ENCODE measurements at places on chromosomes 12 and 14.
A peak's percentile ranks its signal among the peaks of the same experiment; 100 is the strongest.

DNA sequence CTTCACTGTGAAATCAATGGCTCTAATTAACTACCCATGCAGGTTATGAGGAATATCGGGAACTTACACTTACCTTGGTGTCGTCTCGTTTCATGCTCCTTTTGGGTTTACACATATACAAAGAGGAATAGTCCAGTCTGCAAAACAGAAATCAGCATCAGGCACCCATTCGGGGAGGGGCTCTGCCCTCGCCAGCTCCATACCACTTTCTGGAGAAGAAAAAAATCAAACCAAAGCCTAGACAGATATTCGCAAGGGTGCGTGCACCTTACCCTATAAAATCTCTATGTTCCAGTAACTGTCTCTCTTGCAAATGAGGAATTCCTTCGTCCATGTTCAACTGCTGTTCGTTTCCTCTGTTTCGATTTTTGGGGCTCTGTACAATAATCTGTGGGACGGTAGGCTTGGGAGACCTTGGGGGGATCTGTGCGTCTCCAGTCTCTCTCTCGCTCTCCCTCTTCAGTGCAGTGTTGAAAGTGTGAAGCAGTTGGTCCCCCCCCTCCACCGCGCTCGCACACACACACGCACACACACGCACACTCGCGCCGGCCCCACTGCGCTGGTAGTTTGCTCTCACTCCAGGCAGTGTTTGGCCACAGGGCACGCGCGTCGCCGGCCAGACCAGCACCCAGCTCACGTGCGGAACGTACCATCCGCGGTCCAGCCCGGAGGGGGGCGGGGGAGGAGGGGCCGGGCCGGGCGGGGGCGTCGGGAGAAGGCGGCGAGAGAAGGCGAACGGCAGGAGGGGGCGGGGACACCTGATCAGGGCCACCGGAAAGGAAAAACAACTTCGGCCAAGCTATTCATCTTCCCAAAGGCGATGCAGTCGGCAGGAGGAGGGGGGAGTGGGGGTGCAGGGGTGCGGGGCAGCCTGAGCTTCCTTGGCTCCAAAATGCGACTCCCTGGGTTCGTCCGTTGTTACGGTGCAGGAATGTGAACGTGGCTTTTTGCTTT lies at the start of gene BHLHE41:
Gene BHLHE41, minus strand, starts transcription at position 592 of the 954 bp plus-strand sequence. Its CDS starts 258 bp downstream, at position 334.
- DNase-seq: no peak

GRCh38 chr14:89407856-89408255 lies 9.2 kb downstream of the FOXN3 start:
- DNase-seq: no peak

- DNase-seq: no peak
These were observed 46.3 kb upstream of the STON2 start for GRCh38 chr14:81446279-81447007.

GRCh38 chr14:83473416-83474235 lies 1940.0 kb upstream of the SEL1L start:
- DNase-seq: no peak

GRCh38 chr12:104466709-104467345 lies 10.1 kb downstream of the CHST11 start:
- no peak for DNase-seq

DNA sequence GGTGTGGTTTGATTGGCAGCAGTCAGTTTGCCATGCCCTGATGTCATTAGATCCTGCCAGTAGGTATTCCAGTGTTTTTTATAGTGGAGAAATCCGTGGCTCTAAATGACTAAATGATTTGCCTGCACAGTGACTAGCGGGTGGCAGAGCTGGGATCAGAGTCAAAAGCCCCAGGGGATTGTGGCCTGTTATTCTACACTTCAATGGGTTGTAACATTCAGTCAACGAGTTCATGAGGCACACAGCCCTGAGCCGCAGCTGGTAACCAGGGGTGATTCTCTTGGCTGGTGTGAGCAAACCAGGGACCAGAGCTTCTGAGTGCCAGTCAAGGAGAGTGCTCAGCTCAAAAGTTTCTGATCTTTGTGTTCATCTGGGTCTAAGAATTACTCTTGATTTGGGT lies 1.8 kb downstream of the MYH6 start:
- DNase-seq: peak; percentile 20

DNA sequence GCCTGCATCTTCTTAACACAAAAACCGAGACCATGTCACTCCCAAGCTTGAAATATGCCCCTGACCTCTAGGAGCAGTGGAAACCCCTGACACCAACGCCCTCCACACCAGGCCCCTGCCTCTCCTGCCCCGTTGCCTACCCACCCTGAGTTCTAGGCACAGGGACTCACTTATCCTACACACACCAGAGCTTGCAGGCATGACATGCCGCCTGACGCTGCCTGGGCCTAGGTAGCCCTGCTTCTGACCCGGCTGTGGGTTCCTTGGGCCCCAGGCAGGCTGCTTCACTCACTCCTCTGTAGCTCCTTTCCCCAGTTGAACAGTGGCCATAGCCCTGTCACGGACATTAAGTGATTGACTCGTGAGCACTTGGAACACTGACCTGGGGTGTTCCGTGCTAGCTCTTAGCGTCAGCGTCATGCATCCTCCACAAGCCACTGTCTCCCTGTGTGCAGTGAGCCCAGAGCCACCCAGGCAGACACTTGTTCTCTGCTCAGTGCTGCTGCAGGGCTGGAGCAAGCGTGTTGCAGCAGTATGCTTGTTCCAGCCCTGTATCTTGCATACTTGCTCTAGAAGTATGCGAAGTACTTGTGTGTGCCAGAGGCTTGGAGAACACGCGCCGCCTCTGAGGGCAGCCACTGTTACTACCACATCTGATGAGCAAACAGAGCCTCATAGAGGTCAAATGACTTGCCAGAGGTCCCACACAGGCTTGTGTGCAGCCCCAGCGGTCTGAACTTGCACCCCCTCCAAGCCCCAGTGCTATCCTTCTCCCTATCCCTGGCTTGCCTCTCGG lies 15.6 kb downstream of the OTUB2 start:
- no peak for DNase-seq

DNA sequence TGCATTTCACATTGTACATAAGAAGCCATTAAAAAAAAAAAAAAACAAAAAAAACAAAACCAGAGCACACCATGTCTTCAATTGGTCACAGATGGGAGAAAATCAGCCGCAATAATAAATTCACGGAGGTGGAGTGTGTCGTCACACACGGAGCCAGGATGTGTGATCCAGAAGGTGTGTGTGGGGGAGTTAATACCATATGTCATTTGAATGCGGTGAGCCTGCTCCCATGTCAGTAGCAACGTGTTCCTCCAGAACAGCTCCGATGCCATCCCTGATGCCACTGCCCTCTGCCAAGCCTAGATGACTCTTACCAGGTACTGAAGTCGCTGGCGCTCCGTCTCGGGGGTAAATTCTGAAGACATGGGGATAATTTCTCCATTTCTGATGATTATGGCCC lies 197.8 kb downstream of the PPM1H start:
- DNase-seq: no peak

- no peak for DNase-seq
These were observed 873.5 kb upstream of the LRFN5 start for GRCh38 chr14:40733206-40733605.

GRCh38 chr14:55614304-55614703 lies 34.3 kb downstream of the KTN1 start:
- no peak for DNase-seq

- no peak for DNase-seq
These were observed 77.3 kb downstream of the HELB start for GRCh38 chr12:66379616-66380015.

DNA sequence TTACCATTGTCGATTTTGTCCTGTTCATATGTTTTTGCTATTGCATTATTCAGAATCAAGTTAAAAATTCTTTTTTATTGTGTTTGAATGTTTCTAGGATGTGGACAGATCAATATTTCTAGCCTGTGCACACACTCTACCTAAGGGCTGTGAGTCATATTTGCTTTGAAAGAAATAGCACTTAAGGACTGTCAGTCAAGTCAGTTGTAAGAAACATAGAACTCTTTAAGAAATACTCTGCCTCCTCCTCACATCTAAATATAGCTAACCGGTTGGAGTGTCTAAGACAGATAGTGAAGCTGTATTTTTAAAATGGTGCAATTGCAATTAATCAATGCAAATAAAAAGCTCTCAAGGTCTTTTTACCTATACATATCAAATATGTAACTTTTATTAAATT lies 17.9 kb upstream of the MGST1 start:
- no peak for DNase-seq

DNA sequence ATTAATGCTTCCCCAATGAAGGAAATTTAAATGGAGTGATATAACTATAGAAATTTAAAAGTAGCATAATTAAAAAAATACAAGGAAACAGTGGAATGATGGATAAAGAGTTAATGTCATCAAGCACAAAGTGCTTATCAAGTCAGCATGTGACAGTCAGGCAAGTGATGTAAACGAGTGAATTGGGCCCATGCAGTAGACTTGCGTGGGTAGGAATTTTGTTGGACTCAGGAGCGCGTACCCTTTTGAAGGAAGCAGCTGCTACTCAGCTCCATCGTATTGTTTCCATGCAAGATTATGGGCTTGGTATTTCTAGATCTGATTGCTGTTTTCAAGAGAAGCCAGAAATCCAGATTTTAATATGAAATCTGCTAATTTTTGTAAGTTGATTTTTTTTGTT lies 4.4 kb upstream of the DYRK4 start:
- no peak for DNase-seq

DNA sequence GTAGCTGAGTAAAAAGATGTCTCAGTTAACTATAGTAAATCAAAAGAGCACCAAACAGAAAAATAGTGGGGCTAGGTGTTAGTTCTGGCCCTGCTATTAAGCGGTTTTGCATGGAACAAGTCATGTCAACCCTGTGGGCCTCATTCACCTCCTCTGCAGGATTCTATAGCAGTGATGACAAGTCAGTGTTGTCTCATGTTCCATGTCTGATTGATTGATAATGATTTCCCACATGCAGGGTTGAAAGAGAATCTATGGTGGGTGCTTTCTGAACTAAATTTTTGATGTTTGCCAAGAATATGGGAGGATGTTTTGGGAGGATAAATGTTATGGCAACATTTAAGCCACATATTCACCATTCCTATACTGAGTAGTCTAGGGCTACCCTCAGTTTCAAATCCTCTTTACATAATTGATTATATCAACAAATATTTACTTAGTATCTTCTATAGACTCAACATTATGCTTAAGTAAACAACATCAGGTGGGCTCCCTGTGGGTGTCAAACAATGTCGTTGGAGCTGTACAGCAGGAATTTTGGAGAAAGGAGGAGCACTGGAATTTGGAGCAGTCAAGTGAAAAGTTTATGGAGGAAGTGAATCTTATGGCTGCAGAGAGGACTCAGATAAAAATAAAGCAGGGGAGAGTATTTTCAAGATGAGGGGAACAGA lies 48.6 kb downstream of the IRAK3 start:
- no peak for DNase-seq

DNA sequence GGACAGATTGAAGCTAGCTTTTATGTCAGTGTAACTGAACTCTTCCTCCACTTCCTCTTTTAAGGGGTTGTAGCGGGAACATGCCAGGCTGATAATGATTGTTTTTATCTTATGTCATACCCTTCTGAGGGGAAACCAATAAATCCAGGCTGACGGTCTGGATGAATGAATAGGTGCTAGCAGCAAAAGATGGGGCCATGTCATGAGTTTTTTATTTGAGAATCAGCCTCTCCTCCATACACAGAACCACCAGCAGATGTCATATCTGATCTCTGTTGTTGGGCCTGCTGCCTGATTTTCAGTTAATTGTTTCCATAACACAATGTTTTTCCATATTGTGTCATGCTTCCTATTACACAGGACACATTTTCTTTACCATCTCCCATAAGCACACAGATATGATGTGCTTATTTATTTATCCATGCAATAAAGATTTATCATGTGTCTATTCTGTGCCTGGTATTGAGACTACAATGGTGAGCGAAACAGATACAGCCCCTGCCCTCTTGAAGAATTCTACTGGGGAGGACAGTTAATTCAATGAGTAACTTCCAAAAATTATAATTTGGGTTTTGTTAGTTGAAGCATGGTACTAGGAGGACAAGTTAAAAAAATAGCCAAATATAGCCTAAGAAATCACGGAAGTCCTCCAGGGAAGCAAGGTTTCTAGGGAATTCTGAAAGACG lies 33.6 kb upstream of the CRY1 start:
- DNase-seq: peak; percentile 25

DNA sequence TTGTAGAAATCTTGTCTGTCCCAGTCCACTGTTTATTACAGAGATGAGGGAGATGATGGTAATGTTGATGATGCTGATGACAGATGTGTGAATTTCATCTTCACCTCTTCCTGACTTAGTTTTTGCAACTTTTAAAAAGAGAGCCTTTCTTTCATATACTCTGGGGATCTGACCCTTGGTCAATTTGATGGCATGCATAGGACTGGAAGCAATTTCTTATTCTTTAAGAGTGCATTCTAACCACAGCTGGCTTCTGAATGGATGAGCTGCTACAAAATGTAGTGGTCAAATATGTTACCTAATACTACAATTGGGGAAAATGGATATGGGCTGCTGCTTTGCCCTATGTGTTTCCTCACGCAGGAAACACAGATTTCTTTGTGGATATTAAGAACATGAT lies 80.8 kb downstream of the MYRFL start:
- DNase-seq: no peak

DNA sequence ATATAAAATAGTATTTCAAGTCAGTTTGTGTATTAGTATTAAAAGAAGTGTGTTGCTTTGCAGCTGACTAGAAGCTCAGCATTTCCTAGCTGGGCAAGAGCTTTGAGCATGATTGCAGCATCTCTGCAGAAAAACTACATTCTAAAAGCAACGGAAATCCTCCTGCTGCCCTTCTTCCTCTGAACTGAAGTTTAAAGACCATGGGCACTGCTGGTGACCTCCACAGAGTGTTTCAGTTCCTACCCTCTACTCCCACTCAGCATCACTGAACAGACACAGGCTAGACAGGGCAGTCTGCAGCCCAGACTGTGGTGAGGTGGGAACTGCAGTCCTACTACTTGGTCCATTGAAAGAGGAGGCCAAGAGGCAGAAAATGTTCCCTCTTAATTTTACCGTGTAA lies 59.0 kb downstream of the FAR2 start:
- no peak for DNase-seq

DNA sequence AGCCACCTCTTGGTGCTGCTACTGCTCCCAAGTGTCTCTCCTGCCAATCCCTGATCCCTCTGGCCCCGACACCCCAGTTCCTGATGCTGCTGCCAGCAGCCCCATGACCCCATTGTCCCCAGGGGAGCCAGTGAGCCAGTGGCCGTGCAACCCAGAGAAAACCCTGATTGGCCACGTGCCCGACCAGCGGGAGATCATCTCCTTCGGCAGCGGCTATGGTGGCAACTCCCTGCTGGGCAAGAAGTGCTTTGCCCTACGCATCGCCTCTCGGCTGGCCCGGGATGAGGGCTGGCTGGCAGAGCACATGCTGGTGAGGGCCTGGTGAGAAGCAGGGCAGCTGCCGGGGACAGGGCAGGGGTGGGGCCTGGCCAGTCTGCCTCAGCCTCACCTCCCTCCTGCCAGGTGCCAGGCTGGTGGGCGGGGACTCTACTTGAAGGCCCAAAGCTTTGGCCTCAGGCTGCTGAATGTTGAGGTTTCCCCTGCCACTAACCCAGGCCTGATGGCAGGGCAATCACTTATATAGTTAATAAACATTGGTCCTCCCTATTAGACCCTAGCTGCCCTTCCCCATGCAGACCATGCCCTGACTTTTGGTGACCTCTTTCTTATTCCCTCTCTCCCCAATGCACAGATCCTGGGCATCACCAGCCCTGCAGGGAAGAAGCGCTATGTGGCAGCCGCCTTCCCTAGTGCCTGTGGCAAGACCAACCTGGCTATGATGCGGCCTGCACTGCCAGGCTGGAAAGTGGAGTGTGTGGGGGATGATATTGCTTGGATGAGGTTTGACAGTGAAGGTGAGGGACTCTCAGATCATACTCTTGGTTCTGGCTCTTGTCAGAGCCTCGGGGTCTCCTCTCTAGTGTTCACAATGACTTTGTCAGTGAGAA lies 5.1 kb downstream of the PCK2 start:
- DNase-seq: no peak

GRCh38 chr14:78798757-78799156 lies 628.6 kb downstream of the NRXN3 start:
- DNase-seq: no peak
